ENCODE measurements at places on chromosomes 13 and 19. TPM values are rescaled to one million over a fixed set of nuclear protein-coding genes. Genes with fewer than 3 reads are reported as not detected.

DNA sequence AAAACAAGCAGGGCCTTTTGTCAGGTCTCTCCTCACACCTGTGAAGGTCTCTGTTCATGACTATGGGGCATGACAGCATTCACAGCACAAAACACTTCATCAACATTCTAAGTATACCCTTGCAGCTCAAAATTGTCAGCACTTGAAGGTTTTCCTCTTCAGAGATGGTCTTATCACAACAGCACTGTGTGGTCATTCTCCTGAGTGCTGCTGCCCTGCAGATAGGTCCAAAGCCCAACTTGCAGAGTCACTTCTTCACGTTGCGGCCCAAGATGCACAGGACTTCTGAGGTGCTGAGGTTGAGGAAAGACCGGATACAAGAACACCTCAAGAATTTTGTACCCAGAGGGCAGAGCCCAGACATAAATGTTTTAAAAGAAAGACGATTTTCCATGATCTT lies 574.5 kb downstream of the UQCRFS1 start:
- DNase-seq: no peak

The KLK15 gene
- not detected for total RNA-seq

DNA sequence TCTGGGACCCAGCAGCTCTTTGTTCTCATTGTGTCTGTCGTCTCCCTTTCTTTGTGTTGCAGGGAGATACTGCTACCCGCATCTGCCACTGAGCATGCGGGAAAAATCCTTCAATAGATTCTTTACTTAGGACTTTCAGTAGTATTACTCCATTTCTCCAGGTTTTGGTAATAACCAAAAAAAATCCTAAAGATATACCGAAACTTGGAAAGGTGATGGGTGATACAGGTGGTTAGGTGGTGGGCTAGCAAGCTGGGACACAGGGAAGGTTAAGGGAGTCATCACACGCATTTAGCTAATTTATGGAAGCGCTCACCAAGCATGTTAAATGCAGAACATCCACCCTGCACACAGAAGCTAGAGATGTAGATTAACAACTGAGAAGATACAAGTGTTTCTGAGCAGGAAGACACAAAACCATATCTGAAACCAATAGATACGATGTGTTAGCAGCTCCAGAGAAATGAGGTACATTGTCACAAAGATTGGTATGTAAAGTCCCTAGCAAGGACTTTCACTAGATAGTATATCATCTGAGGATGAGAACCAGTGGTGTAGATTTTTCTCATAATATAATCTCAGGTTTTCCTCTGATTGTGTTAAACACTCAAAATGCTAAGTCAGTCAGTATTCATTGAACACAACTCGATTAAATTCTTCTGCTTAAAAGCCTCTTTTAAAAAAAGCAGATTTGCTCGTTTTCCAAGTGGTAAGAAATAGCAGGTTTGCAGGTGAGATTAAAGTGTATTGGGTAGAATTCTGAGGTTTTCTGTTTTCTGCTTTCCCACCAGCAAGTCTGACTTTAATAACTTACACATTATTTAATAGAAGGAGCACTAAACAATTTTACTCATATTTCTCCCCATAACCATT lies 1.2 kb upstream of the SLAIN1 start:
- no peak for DNase-seq

GRCh38 chr13:33206945-33207614 lies 78.5 kb downstream of the STARD13 start:
- DNase-seq: no peak

- DNase-seq: no peak
Measured at GRCh38 chr13:47233734-47234133, 336.9 kb upstream of the HTR2A start.

The ZNF665 gene
- not detected for total RNA-seq

The KLK3 gene
- not detected for total RNA-seq

- DNase-seq: no peak
Measured at GRCh38 chr13:49840266-49840665, 47.8 kb upstream of the KPNA3 start.

- DNase-seq: no peak
Measured at GRCh38 chr13:29483623-29484022, 111.9 kb downstream of the SLC7A1 start.

The TPTE2 gene
- not detected for total RNA-seq

DNA sequence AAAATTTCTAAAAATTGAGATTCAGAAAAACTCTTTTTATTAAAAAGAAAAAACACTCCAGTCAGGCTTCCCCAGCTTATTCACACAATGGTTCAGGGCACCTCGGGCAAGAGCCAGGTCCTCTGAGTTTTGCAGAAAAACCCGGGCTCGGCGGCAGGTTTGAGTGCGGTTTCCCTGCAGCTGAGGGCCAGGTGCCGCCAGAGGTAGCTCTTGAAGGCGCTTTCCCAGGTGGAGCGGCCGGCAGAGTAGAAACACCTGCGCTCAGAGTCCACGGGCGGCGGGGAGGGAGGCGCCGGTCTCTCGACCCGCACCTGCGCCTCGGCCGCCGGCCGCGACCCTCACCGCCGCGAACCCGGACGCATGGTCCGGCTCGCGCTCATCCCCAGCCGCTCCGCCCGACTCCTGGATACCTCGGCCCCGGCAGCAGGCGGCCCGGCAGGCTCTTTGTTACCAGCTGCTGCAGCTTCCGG lies 444 bp downstream of the PROSER1 start:
- no peak for DNase-seq

GRCh38 chr19:15196360-15197005 lies 4.3 kb downstream of the NOTCH3 start:
- no peak for DNase-seq

DNA sequence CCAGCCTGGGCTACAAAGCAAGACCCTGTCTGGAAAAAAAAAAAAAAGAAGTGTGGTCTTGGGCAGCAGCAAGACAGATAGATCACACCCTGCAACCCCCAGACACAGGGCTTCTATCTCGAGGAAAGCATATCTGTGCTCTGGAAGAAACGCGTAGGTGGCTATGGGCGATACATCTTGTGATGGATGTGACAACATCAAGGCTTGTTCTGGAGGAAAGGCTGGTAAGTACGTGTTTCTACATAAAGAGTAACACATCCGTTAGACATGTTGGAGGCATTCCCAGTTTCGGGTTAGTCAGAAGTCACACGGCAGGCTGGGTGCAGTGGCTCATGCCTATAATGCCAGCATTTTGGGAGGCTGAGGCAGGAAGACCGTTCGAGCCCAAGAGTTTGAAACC lies 6.6 kb upstream of the DHDH start:
- DNase-seq: no peak

- no peak for DNase-seq
Measured at GRCh38 chr13:112059457-112060281, 7.3 kb upstream of the SOX1 start.

The ZNF558 gene
- 16.9 TPM for total RNA-seq

DNA sequence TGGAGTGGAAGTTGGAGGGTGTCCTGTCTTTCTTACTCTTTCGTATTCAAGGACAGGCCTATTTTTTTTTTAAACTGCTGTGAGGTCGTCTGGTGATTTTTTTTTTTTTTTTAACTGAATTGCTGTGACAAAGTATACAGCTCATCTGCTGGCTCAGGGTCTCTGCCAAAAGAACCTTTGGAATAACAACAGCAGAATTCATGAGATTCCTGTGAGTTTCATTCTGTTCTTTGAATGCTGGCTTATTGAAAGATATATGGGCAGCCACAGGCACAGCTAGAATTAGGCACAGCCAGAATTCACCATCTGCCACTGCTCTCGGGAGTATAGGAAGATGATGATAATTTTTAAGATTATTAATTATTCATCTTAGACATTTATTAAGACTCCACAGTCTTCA lies 21.4 kb upstream of the FRY start:
- DNase-seq: no peak

- DNase-seq: no peak
Measured at GRCh38 chr19:720345-721160, 11.8 kb downstream of the PALM start.

DNA sequence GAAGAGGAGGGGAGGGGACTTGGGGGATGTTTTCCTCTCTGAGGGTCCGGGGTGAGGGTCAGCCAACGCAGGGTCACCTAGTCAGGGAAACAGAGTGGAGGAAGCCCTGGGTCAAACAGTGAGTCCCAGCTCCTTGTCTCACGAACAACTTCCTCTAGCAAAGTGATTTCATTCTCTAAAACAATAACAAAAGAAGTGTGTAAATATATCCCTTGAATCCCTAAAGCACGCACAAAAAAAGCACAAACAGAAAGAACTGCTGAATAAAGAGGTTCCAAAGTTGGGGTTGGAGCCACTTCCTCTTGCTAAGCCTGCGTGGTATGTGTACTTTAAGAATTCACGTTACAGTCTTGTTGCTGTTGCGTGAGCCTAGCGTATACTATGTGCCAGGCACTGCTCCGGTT lies 1.5 kb upstream of the C5AR2 start:
- no peak for DNase-seq

DNA sequence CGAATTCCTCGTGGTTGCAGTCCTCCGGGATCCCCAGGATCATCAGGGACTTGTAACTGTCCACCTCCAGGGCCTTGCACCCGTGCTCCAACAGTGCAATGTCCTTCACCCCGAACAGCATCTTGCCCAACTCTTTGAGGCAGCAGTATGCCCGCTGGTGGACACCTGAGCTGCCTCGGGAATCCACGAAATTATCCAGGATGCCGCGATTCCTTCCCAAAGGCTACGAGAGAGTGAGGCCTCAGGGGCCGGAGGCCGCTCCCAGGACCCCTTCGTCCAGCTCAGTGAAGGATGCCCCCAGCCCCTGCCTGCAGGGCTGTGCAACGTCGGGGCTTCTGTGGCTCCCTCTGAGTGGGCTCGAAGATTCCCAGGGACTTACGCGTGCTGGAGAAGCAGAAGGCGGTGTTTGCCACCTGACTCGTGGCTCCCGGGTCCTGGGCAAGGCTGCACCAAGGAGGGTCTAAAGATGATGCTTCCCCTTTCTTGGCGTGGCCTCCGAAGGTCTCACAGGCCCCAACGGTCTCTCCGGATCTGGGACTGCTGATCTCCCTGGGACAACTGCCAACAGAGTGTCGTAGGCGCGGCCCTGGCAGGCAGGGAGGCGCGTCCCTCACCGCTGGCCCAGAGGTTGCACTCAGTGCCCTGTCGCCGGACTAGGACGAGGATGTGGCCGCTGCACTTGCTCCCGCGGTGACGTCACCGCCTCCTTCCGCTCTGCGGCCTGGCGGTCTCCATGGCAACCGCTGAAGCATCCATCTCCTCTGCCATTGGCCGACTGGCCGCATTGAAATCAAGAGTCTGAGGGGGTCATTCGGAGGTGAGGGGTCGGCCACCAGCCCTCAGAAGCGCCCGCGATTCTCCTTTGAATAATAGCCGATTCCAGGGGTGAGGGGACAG lies at the start of gene PNMA8C:
Gene PNMA8C (minus strand): TSS at position 698 of the 897 bp plus-strand sequence. CDS start 577 bp downstream, at position 121.
- no peak for DNase-seq

GRCh38 chr13:43783820-43784219 lies 3.0 kb downstream of the ENOX1 start:
- no peak for DNase-seq

- DNase-seq: no peak
Measured at GRCh38 chr19:18746401-18747325, 44.4 kb downstream of the COMP start.

The IRS2 gene
- total RNA-seq: 35.5 TPM

The ZNF208 gene
- total RNA-seq: not detected

GRCh38 chr13:90594681-90595080 lies 752.8 kb upstream of the MIR17HG start:
- DNase-seq: peak; percentile 31

The FFAR3 gene
- not detected for total RNA-seq

- DNase-seq: no peak
Measured at GRCh38 chr13:40787062-40787461, 2.3 kb upstream of the SLC25A15 start.

The WDR88 gene
- not detected for total RNA-seq

- no peak for DNase-seq
Measured at GRCh38 chr19:47544476-47544875, 28.5 kb downstream of the ZNF541 start.

The LILRA1 gene
- total RNA-seq: not detected

GRCh38 chr19:3413796-3414327 lies 47.5 kb downstream of the NFIC start:
- no peak for DNase-seq

The ODAD3 gene
- total RNA-seq: 0.47 TPM

- no peak for DNase-seq
Measured at GRCh38 chr13:27500806-27501534, 50.6 kb upstream of the MTIF3 start.
